SK-N-MC (cell line): ENCODE measurements at places on chromosomes 7 and 10.

- no peak for DNase-seq
Measured at GRCh38 chr10:4303045-4303444, 518.0 kb upstream of the KLF6 start.

DNA sequence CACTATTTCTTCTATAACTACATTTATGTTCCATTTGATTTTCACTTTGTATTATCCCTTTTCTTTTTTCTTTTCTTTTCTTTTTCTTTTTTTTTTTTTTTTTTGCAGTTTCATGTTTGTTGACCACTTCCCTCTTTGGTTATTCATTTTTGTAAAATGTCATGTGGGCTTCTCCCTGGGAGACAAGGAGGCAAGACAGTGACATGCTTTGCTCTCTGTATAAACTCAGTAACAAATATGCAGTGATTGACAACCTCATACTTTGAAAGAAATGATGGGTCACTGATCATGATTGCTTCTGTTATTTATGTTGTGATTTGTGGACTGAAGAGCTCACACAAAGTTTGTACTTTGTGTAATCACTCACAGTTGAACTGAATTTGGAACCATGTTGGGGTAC is 90.2 kb upstream of the ABI1 start:
- DNase-seq, result no peak

DNA sequence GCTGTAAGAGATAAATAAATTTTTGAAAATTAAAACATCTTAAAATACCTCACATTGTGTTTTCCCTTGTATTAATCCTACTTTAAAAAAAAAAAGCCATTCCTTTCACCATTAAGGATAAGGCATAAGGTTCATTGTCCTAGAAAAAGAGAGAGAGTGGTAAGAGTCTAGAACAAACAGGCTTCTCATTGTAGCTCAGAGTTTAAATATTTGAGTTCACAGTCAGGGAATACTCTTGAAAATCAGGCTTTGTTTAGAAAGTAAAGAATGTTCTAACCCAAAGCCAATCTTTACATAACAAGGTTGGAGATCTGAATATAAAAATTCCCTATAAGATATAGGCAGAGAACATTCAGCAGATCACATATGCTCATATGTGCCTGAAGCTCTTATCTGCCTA is 40.2 kb upstream of the TES start:
- no peak for DNase-seq

- no peak for DNase-seq
Measured at GRCh38 chr7:78172933-78173591, 374.5 kb downstream of the PHTF2 start.

GRCh38 chr7:84847790-84848189 is 339.1 kb downstream of the SEMA3D start:
- no peak for DNase-seq
